ENCODE measurements at places on chromosomes 3 and 15. TPM values are rescaled to one million over a fixed set of nuclear protein-coding genes. Genes with fewer than 3 reads are reported as not detected.

The ROPN1 gene
- not detected for total RNA-seq

The CCRL2 gene
- total RNA-seq, result 25.5 TPM

The IQCF5 gene
- not detected for total RNA-seq

The DGKG gene
- total RNA-seq, result 7.4 TPM

The LAMB2 gene
- 904 TPM for total RNA-seq

The SLC24A5 gene
- 0.83 TPM for total RNA-seq

The ZNF80 gene
- 0.10 TPM for total RNA-seq

- no peak overlapping the region for H3K27ac ChIP-seq
- H3K36me3 ChIP-seq, result no peaks in the 10 kb centered on the region
- no peaks in the 10 kb centered on the region for H3K27me3 ChIP-seq
- no peaks in the 10 kb centered on the region for H3K4me1 ChIP-seq
Observed at GRCh38 chr3:127889461-127889863, 25.6 kb upstream of the KBTBD12 start.

DNA sequence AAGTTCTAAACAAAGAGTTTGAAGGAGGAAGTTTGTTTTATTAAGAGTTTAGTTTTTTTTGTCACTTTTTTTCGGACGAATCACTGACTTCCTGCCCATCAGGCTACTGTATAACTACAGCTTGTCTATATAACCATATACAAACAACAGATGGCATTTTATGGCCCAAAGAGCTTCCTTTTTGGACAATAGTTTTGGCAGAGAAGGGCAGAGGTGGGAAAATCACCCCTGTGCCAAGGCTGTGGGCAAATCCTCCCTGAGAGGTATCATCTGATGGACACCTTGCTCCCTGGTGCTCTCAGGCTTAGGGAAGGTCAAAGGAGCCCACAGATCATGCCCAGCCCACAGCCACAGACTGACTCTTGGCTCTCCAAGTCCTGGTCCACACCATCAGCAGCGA lies 113.4 kb downstream of the OXNAD1 start:
- no peak for DNase-seq
- H3K36me3 ChIP-seq, result no peaks in the 10 kb centered on the region
- H3K27me3 ChIP-seq, result no peaks in the 10 kb centered on the region
- H3K27ac ChIP-seq, result no peak overlapping the region
- no peak overlapping the region for H3K4me3 ChIP-seq

DNA sequence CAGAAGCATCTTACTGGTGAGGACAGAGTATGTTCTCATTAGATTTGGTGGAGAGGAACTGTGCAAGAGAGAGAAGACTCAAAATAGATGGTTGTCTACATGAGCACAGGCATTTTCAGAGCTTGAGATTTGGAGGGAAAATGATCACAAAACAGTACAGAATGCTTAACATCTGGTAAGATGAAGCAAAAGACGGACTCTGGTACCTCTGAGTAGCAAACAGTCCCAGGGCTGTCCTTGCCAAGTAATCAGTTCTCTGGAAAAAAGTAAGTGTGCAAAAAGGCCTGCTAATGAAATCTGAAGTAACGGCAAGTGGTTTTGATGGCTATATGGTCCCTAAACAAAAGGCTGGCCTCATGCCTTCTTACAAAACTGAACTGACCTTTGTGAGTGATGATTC lies 414.2 kb downstream of the CNTN4 start:
- H3K27me3 ChIP-seq, result no peaks in the 10 kb centered on the region
- no peak overlapping the region for H3K4me3 ChIP-seq
- DNase-seq, result no peak
- H3K36me3 ChIP-seq, result no peaks in the 10 kb centered on the region
- H3K4me1 ChIP-seq, result no peaks in the 10 kb centered on the region
- no peak overlapping the region for H3K27ac ChIP-seq

DNA sequence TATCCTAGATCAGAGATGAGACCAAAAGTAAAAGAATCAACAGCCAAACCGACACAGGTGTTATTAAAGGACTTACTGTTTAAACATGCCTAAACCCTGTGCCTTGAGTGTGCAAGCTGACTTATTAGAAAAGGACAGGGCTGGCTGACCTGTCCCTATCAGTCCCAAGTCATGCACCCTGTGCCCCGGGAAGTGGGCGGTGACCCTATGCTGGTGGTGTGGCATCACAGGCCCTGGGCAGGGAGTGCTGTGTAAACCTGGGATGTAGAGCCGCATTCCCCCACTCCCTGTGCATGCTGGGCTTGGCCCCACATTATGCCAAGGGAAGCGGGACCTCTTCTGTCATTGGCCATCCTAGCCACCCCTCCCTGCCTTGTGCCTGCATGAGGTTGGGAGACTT lies 10.6 kb downstream of the DNAJA4 start:
- no peaks in the 10 kb centered on the region for H3K4me1 ChIP-seq
- H3K36me3 ChIP-seq, result no peaks in the 10 kb centered on the region
- DNase-seq, result no peak
- H3K4me3 ChIP-seq, result no peak overlapping the region
- no peak overlapping the region for H3K27ac ChIP-seq
- no peaks in the 10 kb centered on the region for H3K27me3 ChIP-seq

DNA sequence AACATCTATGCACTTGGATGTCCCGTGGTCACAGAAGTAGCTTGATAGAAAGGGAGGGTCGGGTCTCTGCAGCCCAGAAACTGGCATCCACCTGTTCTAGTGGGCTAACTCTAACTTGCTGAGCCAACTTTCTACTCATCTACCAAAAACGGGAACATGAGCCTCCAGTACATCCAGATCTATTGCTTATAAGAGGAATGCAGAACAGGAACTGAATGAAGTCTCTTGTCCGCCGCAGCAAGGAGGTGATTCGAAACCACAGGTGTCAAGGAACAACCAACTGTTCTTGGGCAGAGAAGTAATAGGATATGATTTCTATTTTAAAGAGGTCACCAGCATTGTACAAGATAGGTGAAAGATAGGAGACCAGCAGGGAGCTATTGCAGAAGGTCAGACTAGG lies 17.9 kb downstream of the TERC start:
- no peaks in the 10 kb centered on the region for H3K27me3 ChIP-seq
- no peak overlapping the region for H3K27ac ChIP-seq
- DNase-seq, result no peak
- H3K36me3 ChIP-seq, result no peaks in the 10 kb centered on the region
- H3K4me1 ChIP-seq, result no peaks in the 10 kb centered on the region

DNA sequence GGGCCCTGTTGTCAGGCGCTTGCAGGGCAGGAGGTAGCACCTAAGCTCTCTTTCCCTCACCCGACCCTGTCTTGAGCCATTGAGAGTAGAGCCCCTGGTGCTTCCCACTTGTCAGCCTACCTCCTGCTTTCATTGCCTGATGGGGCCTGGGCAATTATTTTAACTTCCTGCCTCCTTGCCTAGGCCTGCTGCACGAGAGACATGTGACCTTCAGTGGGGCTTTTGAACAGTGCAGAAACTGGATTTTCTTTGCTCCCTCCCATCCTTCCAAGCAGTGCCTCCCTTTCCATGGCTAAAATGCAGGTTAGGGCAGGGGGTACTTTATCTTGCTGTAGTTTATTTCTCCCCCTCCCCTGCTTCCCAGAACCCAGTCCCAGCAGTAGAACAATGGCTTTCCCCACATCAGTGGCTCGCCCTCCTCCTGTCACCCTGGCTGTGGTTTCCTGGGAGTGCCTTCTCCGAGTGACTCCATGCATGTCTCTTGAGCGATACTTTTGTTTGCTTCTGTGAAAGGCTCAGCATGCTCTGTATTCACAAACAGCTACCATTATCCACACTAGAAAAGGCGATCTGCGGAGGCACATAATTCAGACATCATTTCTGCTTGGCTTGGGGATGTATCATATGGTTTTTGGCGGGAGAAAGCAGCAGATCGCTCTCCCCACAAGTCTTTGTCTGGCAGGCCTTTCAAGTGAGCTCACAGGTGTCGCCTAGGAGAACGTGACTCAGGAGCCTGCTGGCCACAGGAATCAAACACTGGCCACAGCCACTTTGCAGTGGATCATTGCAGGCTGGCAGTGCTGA lies 24.1 kb downstream of the PDIA5 start:
- peaks cover 29% of the 10 kb centered on the region for H3K4me1 ChIP-seq
- DNase-seq, result no peak
- H3K27me3 ChIP-seq, result no peaks in the 10 kb centered on the region
- H3K36me3 ChIP-seq, result peaks cover 5% of the 10 kb centered on the region

GRCh38 chr3:23760325-23760724 lies 45.4 kb upstream of the UBE2E1 start:
- DNase-seq, result no peak
- no peaks in the 10 kb centered on the region for H3K27me3 ChIP-seq
- no peak overlapping the region for H3K27ac ChIP-seq
- H3K4me3 ChIP-seq, result no peak overlapping the region
- no peaks in the 10 kb centered on the region for H3K4me1 ChIP-seq

DNA sequence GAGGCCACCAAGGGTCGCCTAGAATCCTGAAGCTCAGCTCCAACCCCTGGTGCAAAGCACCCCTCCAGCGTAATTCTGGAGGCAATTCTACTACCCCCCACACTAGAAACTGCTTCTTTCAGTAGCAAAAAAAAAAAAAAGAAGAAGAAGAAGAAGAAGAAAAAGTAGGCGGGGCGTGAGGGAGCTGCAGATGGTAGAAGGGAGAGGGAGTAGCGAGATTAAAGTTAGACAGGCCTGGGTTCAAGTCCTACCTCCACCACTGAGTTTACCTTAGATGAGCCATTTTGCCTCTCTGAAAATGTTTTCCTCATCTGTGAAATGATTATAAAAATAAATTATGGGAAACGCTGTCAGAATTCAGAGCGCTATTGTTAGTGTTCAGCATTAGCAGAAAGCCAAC lies 913 bp downstream of the FAM174B start:
- H3K4me3 ChIP-seq, result peak overlapping the region; percentile 61
- H3K27ac ChIP-seq, result peak overlapping the region; percentile 67
- H3K4me1 ChIP-seq, result no peaks in the 10 kb centered on the region
- no peak for DNase-seq

DNA sequence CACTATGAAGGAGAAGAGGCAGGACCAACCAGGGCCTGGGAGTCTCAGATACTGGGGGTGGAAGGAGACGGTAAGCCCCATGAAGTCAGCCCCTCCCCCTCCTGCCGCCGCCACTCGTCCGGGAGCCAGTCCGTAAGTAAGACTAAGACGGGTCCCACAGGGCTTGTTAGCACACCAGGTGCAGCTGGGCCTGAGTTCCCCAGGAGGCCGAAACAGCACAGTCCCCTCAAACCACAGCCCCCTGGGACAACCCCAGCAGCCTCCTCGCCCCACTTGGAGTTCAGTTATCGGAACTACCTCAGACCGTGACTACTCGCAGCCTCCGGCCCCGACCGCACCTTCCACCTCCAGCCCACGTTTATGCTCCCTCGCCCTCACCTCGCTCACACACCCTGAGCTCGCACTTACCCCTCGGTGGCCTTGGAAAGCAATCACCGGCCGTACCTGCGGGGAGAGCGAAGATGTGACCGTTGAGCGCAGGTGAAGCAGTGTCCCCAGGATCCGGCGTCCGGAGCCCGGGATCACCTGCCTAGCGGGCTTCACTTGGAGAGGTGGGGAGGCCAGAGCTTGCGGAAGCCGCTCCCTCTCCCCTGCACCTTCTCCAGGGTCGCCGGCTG lies 557 bp downstream of the ELL3 start:
- H3K27ac ChIP-seq, result peak overlapping the region; percentile 89
- H3K36me3 ChIP-seq, result peaks cover 24% of the 10 kb centered on the region
- peaks cover 23% of the 10 kb centered on the region for H3K4me1 ChIP-seq
- H3K27me3 ChIP-seq, result no peaks in the 10 kb centered on the region
- peak; percentile 48 for DNase-seq

- no peaks in the 10 kb centered on the region for H3K36me3 ChIP-seq
- no peak overlapping the region for H3K4me3 ChIP-seq
- H3K4me1 ChIP-seq, result peaks cover 6% of the 10 kb centered on the region
Observed at GRCh38 chr3:46634856-46635255, 22.5 kb downstream of the FAM240A start.

- no peak overlapping the region for H3K4me3 ChIP-seq
- H3K27me3 ChIP-seq, result no peaks in the 10 kb centered on the region
- no peak overlapping the region for H3K27ac ChIP-seq
- H3K4me1 ChIP-seq, result no peaks in the 10 kb centered on the region
- H3K36me3 ChIP-seq, result no peaks in the 10 kb centered on the region
Observed at GRCh38 chr15:64311566-64311965, 44.4 kb downstream of the CSNK1G1 start.

DNA sequence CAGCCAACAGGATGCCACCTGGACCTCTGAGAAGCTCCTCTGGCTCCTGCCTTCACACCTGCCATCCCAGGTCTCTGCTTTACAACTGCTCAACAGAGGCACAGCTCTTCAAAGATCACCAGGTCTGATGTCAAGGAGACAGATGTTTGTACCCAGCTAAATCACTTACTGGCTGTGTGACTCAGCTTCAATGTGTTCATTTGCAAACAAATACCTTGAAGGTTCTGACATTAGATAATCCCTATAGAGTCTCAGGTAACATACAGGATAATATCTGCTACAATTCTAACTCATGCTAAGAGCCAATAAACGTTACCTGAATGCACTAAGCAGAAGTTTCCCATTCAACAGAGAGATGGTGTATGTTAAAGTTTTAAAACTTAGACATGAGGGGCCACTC lies 163.4 kb upstream of the IGF1R start:
- H3K4me1 ChIP-seq, result no peaks in the 10 kb centered on the region
- H3K27ac ChIP-seq, result no peak overlapping the region
- no peak for DNase-seq
- no peaks in the 10 kb centered on the region for H3K36me3 ChIP-seq

DNA sequence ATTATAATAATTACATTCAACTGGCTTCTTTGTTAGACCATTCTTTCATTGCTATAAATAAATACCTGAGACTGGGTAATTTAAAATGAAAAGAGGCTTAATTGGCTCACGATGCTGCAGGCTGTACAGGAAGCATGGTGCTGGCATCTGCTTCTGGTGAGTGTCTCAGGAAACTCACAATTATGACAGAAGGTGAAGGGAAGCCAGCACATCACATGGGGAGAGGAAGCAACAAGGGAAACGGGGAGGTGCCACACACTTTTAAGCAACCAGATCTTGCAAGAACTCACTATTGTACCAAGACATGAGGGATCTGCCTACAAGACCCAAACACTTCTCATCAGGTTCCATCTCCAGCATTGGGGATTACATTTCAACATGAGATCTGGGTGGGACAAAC lies 413.1 kb upstream of the ARRDC4 start:
- no peaks in the 10 kb centered on the region for H3K27me3 ChIP-seq
- H3K4me3 ChIP-seq, result no peak overlapping the region
- no peak for DNase-seq

- H3K36me3 ChIP-seq, result no peaks in the 10 kb centered on the region
- DNase-seq, result peak; percentile 47
- H3K27ac ChIP-seq, result no peak overlapping the region
- H3K4me1 ChIP-seq, result no peaks in the 10 kb centered on the region
- H3K27me3 ChIP-seq, result no peaks in the 10 kb centered on the region
Observed at GRCh38 chr15:101609742-101610610, 42.2 kb downstream of the TM2D3 start.

DNA sequence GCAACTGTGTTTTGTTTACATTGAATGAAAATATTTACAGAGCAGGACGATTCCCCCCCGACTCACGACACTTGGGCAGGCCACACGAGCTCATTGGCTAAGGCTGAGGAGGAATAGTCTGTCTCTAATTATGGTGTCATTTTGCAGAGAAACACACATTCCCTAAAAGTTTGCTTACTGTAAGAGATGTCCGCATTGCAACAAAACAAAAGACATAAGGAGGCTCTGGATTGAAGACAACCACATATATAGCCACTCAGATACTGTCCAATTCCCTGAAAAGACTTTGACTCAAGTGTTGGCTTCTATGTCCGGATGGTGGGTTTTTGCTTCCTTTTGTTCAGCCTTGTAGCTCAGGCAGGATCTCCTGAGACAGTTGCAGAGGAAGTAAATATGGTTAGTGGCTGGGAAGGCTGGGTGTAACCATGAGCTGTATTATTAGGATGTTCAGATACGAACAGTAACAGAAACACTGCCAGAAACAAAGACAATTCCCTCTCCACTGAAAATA lies 170.4 kb downstream of the KLHL25 start:
- H3K4me3 ChIP-seq, result no peak overlapping the region
- peaks cover 6% of the 10 kb centered on the region for H3K36me3 ChIP-seq
- DNase-seq, result no peak
- H3K27me3 ChIP-seq, result no peaks in the 10 kb centered on the region
